NCI-H146 (cell line): ENCODE measurements at places on chromosomes 7 and 10.

GRCh38 chr10:49768329-49768728 is 6.2 kb upstream of the OGDHL start:
- no peak for DNase-seq

- DNase-seq: no peak
Measured at GRCh38 chr7:128205068-128205467, 36.0 kb upstream of the LEP start.

DNA sequence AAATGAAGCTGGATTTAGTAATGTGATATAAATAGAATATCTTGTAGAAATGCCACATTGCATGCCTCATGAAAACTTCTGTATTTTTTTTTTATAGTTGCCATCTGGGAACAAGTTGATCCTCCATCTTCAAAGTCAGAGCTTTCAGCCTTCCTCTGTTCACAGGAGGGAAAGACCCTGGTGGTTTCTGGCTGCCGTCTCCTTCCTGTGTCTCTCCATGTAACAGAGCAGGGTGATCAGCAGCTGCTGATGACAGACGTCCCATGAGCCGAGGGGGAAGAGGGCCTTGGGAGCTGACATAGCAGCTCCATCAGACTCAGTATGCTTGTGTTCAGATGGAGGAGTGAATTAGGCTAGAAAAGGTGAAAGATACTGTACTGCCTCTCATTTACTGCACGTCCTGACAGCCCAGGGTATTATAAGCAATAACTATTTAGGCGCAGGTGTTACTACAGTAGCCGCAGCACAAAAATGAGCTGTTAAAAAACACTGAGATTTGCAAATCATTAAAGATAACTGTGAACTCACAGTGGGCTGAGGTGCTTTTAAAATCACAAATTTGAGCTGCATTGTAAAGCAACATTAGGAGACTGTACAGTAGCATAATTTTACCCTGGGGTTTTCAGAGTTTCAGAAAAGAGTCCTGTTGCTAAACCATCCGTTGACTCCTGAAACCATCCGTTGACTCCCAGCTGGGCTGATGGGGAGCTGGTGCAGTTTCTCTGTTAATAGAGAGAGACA is 103.3 kb downstream of the CFAP58 start:
- DNase-seq: no peak

GRCh38 chr10:75108684-75109458 is 2.6 kb upstream of the SAMD8 start:
- DNase-seq: peak; percentile 49

DNA sequence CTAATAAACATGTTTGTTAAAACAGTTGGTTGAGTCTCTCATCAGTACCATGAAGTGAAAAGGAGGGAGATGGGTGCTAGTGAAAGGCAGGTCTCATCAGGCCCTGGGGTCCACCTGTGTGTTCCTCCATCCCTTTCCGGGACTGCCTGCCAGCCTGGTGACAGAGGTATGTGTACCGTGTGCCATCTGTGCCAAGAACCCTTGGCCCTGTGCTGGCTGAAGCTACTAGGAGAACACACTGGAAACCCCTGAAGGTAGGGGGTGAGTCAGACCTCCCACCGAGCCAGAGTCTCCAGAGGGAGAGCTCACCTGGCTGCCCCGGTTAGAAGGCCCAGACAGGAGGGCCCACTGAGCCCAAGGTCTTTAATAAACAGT is 2.3 kb downstream of the DDIT4 start:
- DNase-seq: no peak

- no peak for DNase-seq
Measured at GRCh38 chr7:55966851-55967250, 2.5 kb downstream of the NIPSNAP2 start.

- DNase-seq: peak; percentile 98
Measured at GRCh38 chr7:73770002-73770859, at the start of gene CLDN3. TSS of gene CLDN3 (minus strand) at chr7:73770270. CDS start at chr7:73770049, 221 bp downstream.

DNA sequence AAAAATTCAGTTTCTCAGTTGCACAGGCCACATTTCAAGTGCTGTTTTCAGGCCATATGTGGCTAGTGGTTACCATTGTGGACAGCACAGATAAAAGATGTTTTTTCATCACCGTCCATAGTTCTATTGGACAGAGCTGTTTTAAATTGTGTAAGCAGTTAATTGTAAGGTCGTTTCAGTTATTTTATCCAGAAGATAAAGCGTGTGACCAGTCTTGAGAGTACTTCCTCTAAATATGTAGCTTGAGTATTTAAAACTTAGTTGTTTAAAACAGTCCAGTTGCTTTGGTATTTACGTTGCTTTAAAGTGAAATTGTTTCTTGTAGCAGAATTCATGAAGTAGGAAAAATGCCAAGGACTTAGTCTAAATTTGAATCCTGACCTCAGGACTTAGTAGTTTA is 66.9 kb downstream of the ZNRF2 start:
- no peak for DNase-seq

GRCh38 chr10:78415111-78415510 is 381.4 kb downstream of the RPS24 start:
- DNase-seq: no peak

DNA sequence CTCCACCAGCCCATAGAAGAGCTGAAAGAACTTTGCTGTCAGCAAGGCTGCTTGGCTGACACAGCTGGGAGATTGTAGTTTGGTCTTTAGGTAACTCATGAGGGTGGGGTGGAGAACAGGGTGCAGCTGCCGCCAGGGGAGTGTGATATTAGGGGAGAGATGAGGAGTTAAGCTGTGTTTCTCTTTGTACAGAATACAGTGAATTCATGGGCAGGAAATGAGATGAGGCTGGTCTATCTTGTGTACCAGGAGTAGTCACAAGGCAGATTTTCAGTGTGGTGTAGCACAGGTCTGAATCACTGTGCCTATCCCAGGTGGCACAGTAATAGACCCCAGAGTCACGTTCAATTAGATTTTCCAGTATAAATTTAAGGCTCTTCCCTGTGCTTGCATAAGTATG is 56.6 kb upstream of the TARP start:
- no peak for DNase-seq
